ENCODE measurements at places on chromosomes 5 and 9. TPM values are rescaled to one million over a fixed set of nuclear protein-coding genes. Genes with fewer than 3 reads are reported as not detected.

The PCDH1 gene
- 2.7 TPM for total RNA-seq

The HTR4 gene
- total RNA-seq = 0.18 TPM

The TAF11L5 gene
- not detected for total RNA-seq

The C5orf52 gene
- total RNA-seq = not detected

The GPR151 gene
- not detected for total RNA-seq

The TMC1 gene
- not detected for total RNA-seq

The F12 gene
- total RNA-seq = 9.6 TPM

- no peak for DNase-seq
These were observed 60.7 kb downstream of the PRUNE2 start for GRCh38 chr9:76845254-76845653.

DNA sequence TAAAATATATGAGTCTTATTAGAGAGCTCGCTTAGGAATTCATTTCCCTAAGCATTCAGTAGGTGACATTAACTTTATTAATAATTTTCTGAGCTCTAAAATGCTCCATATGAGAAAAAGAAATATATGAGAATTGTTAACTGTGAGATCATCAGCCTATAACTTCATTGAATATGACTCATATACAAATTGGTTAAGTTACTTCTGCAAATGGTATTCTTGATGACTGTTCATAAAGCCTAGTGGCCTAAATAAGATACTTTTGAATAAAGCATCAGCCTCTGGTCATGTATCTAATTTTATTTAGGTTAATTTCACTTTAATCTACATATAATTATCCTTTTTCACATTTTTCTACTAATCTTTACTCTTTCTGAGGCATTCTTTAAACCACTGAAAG lies 710.2 kb upstream of the ACO1 start:
- DNase-seq = no peak

GRCh38 chr5:12672141-12672540 lies 767.9 kb upstream of the CTNND2 start:
- DNase-seq = peak; percentile 66

GRCh38 chr5:10406651-10407050 lies 35.0 kb upstream of the ROPN1L start:
- no peak for DNase-seq

- no peak for DNase-seq
These were observed 626.9 kb downstream of the MAT2B start for GRCh38 chr5:164132358-164132757.

DNA sequence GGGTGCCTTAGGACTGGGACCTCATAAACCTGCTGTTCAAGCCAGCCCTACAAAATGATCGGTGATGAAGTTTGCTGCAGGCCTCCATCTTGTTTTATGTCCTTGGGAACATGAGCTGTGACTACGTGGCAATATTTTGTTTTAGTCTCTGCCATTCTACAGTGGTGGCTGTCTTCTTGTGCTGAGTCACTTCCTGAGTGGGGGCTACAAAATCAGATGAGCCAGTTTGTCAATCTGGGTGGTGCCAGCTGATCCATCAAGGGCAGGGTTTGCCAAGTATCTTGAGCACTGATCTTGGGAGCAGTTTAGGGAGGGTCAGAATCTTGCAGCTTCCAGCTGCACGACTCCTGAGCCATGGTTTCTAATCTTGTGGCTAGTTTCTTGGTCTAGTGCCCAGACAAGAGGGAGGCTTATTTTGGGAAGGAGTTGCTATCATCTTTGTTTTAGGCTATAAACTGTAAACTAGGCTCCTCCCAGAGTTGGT lies 94.7 kb downstream of the YTHDC2 start:
- DNase-seq = peak; percentile 32

GRCh38 chr5:37002176-37002751 lies 125.7 kb downstream of the NIPBL start:
- no peak for DNase-seq

DNA sequence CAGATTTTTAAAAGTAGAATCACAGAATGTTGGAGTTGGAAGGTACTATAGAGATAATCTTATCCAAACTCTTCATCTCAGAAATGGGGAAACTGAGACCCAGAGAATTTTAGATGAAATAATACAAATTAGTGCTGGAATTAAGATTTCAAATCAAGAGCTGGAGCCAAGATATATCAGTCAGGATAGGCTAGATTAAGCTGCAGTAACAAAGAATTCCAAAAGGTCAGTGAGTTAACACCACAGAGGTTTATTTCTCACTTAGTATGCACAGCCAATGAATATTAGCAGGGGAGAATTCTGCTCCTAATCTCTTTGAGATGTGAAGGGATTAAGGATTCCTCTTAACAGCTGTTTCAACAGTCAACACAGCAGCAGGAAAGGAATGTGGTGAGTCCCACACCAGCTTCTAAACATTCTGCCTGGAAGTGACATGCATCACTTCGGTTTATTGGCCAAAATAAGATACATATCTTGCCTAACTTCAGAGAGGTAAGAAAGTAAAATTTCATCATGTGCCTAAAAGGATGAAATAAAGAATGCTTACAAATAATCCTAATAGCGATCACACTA lies 136.8 kb downstream of the FRMD3 start:
- no peak for DNase-seq

- DNase-seq = no peak
These were observed 253.1 kb downstream of the TLR4 start for GRCh38 chr9:117957267-117957666.

DNA sequence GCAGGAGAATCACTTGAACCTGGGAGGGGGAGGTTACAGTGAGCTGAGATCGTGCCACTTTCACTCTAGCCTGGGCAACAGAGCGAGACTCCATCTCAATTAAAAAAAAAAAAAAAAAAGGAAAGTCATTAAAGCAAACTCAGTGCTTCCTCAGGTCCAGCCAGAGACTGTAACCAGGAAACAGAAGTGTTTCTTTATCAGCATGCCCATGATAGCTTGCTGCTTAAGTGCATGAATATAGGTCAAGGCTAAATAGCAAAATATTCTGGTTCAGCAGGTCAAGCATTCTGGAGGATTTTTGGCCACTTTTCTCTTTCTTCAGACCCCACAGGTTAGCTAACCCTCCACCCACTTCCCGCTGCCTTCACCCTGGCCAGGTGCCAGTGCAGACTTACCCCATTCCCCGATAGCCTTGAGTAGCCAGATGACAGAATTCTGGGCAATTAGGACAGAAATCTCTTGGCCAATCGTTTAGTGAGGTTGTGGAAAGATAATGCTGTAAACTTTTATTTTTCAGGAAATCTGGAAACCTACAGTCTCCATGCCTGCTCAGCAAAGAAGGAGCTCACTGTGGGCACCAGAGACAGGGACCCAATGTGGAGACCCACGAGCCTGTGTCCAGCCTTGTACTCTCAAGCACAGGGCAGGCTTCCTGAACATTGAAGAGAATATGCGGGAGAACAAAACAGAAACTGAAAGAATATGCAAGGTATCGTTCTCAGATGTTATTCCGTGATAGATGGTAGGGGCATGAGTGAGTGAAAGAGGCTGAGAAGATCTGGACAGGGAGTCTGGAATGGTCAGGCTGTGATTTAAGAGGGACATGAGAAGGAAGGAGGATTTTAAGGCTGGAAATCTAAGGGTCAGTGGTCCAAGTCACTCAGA lies 4.2 kb upstream of the UGT3A2 start:
- DNase-seq = no peak

- no peak for DNase-seq
These were observed 50.9 kb upstream of the KLF9 start for GRCh38 chr9:70465398-70465797.

- peak; percentile 64 for DNase-seq
These were observed 105.2 kb downstream of the SH3TC2 start for GRCh38 chr5:148957591-148958202.

All from Daoy (cell line).